ENCODE measurements at places on chromosomes 3 and 15.

DNA sequence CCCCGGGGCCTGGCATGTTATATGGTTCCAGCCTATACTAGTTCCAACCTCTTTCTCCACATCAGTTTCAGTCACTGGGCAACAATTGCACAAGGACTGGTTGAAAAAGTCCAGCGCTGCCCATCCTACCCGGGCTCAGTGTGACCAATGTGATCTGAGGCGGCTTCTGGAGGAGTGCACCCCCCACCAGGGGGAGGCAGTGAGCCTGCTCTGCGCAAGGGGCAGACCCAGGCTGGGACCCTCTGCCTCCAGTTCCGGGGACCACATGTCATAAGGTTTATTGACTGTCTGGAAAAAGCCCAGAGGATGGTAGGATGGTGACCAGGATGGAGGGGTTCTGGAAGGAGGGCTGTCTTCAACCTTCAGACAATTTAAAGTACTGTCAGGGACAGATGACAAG lies 25.6 kb upstream of the NR2E3 start:
- no peak for DNase-seq

GRCh38 chr3:58899159-58899952 lies 150.5 kb downstream of the CFAP20DC start:
- no peak for DNase-seq

DNA sequence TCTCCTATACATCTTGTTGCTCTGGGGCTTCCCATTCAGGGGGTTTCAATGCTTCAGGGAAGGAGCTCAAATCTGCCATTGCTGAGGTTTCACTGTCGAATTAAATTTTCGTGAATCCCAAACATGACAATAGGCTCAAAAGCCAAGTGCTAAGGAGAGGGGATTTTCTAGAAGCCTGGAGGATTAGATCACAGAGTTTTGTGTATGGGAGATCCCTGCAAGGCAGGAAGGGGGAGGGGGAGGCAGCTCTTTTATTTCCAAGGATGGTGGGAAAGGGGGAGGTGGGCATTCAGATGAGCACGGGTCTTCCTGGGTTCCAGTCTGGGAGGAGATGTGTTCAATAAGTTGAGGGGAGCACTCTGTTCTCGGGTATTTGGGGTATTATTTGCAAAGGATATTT lies 69.9 kb upstream of the DLG1 start:
- no peak for DNase-seq

GRCh38 chr3:373193-373779 lies 176.7 kb downstream of the CHL1 start:
- DNase-seq = no peak

DNA sequence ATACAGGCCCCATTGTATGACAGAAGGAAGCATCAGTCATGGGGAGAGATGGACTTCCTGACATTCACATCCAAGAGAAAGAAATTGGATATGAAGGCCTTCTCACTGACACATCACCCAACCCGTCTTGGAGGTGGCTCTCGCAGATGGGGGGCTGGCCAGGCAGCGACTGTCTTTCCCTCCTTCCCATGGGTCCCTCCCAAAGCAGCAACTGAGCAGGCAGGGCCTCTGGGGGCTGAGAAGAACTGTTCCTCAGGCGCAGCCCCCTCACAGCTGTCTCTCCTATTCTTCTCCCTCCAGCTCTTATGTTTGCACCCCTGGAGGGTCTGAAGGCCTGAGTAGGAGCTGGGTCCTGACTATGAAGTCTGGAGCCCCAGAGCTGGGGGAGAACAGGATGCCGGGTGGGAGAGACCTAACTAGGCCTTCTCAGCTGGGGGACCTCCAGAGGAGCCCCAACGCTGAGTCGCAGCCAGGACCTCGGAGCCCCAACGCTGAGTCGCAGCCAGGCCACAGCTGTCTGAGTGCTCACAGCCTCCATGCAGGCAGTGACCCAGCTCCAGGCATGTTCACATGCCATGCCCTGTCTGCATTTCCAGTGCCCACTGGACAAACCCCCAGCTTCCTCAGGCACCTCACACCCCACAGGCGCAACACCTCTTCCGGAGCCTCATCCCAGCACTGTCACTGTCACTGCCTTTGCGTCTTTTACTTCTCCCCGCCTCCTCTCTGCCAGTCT lies 29.6 kb downstream of the UMPS start:
- DNase-seq = no peak

DNA sequence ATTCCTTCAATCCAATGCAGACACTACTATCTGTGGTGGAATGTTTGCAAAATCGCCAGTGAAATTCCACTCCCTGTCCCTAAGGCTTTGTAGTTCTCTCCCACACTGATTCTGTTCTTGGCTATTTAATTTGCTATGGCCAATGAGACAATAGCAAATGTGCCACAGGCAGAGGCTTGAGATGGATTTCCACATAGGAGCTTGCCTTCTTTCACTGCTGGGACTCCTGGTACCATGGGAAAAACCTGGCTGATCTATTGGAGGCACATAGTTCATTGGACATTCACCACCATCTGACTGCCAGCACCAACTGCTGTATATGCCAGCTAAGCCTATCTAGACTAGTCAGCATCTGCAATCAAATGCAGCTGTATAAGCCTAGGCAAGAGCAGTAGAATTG lies 103.8 kb downstream of the NR1D2 start:
- no peak for DNase-seq

DNA sequence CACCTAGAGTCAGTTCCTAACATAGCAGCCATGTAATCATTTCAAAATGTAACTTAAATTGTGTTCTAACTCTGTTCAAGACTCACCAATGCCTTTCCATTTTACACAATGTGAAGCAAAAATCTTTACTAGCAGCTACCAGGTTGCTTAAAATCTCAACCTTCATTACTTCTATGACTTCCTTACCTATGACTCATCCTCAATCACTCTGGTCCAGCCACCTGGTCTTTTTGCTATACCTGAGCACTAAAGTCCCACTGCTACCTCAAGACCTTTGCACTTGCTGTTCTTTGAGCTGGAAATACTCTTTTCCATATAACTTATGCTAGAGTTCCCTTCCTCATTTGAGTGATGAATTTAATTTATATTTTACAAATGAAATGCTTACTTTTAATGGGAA lies 993.2 kb downstream of the NTRK3 start:
- DNase-seq = no peak

GRCh38 chr3:55725681-55726500 lies 238.8 kb upstream of the WNT5A start:
- DNase-seq = no peak

GRCh38 chr3:105327662-105328337 lies 38.9 kb upstream of the ALCAM start:
- DNase-seq = no peak

- no peak for DNase-seq
These were observed 775 bp downstream of the CCNDBP1 start for GRCh38 chr15:43186003-43186353.

- no peak for DNase-seq
These were observed 8.5 kb upstream of the HACD2 start for GRCh38 chr3:123593381-123593780.

DNA sequence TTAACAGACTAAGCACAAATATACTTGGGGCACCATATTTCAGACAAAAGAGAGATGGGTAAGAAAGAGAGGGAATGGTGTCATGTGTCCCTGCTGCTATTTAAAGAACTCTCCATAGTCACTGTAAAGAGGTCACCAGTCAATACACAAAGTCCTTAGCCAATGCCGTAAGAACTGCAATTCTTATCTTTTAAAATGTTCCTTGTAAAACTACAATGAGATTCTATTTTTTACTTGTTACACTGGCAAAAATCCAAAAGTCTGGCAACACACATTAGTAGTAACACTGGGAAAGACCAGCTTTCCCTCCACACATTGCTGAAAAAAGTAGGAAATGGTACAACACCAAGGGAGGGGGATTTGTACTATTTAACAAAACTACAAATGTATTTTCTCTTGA lies 189.4 kb downstream of the TBC1D5 start:
- DNase-seq = no peak

GRCh38 chr3:185084402-185084801 lies 68.5 kb downstream of the C3orf70 start:
- no peak for DNase-seq

GRCh38 chr3:37544869-37545352 lies 316.8 kb upstream of the CTDSPL start:
- DNase-seq = no peak

Measured in GM04504 (cell line).